ENCODE measurements at places on chromosomes 11 and 22.

GRCh38 chr11:122809866-122810265 is 28.4 kb upstream of the CRTAM start:
- no peak for DNase-seq

- no peak for DNase-seq
Observed at GRCh38 chr11:34324466-34324865, 33.3 kb downstream of the ABTB2 start.

- DNase-seq = peak; percentile 50
Observed at GRCh38 chr11:63873311-63873710, 34.4 kb downstream of the MARK2 start.

DNA sequence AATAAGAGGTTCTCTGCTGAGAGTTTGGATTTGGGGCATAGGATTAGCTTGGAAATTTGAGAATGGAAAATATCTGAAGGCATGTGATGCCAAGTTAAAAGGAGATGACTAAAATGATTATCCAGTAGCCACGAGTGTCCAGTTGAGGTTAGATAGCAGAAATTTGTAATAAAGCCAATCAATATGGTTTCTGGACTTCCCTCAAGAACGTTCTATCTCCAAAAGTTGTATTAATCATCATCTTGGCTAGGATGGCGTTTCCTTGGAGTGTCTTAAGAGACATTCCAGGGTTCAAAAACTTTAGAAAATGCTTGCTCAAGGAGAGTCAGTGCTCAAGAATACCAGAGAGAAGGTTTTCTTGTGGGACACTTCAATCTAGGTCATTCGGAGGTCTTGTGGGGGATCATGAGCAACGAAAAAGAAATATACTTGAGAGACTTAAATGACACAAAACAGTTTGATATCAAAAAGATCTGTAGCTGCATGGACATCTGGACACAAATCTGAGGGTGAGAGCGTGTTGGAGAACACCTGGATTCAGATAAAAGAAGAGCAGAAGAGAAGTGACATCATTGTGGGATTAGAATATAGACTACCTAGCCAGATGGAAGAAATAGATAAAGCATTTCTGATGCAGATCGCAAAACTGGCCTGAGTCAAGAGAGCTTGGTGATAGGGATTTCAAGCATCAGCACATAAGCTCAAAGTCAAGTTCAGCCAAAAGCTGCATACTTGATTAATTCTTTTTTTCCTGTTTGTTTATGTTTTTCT is 97.7 kb downstream of the ARFGAP2 start:
- DNase-seq = no peak

DNA sequence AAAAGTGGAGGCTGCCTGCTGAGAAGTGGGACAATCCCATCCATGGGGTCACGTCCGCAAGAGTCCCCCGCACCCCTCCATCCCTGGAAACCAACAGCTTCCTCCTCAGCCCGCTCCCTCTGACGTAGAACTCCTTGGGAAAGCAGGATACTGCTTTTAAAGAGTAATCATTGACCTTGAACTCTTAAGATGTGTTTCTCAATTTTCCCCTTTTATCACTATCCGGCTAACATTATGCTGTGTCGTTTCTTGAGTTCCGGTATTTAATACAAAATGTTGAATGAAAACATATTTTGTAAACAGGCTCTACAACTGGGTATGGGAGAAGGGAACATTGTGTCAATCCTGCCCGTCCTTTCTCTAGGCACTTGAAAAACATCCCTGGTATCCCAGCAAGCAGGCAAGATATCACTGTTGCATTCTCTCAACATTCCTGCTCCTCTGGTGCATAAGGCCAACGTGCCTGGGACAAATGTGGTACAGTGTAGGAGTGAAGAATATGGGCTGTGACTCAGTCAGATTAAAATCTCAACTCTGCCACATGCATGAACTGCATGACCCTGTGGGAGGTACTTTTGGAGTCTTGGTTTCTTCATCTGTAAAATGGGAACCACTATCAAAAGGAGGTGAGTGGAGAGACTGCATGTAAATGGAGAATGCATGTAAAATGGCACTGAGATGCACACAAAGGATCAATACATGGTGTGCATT is 52.8 kb downstream of the WT1 start:
- no peak for DNase-seq

GRCh38 chr11:83715927-83716535 is 429.9 kb upstream of the CCDC90B start:
- DNase-seq = no peak

DNA sequence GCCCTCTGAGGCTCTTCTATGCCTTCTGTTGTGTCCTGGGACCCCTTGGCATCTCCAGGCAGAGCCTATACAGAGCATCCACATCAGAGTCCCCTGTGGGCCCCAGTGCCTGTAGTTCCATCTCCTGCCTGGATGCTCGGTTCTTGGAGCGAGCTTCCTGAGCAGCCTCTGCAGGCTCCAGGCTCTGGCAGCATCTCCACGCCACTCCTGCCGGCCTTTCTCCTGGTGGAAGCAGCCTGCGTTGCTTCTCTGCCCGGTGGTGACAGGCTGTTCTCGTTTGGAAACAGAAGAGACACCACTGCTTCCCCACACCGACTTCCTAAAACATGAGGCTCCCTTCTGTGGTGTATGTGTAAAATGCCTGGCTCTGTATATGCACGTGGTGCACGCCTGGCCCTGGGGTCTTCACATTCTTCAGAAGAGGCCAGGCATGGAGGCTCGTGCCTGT is 52.8 kb downstream of the BCR start:
- DNase-seq = peak; percentile 42

DNA sequence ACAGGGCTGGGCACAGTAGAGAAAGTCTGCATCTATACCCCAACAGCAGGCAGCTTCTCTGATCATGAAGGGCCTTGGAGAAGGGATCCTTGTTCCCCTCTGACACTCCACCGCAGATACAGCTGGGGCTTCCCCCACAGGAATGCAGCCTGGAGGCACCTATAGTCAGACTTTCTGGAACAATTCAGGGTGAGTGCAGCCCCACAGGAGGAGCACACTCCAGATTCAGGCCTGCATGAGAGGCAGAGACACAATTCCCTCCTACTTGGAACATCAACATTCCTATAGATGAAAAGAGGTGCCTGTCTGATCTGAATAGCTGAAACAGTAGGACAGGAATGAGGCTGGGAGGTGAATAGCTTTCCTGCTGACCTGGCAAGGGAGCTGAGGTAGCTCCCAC is 1298.0 kb upstream of the CNTN5 start:
- no peak for DNase-seq

- peak; percentile 13 for DNase-seq
Observed at GRCh38 chr11:103875855-103876510, 160.5 kb upstream of the DDI1 start.

DNA sequence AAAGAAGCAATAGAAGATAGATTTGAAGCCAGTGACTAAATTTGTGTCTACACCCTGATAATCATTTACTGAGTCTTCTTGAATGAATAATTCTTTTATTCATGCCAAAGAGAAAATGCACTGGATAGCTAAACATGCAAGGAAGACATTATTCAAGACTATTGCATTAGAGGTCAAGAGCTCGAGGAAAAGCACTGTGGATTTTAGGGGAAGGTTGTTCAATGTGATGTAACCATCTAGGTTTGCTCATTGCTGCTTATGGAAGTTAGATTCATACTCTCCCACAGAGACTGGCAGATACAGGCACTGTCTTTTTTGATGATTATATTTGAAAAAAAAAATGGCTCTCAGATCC is 682.1 kb downstream of the KCNA4 start:
- DNase-seq = no peak

DNA sequence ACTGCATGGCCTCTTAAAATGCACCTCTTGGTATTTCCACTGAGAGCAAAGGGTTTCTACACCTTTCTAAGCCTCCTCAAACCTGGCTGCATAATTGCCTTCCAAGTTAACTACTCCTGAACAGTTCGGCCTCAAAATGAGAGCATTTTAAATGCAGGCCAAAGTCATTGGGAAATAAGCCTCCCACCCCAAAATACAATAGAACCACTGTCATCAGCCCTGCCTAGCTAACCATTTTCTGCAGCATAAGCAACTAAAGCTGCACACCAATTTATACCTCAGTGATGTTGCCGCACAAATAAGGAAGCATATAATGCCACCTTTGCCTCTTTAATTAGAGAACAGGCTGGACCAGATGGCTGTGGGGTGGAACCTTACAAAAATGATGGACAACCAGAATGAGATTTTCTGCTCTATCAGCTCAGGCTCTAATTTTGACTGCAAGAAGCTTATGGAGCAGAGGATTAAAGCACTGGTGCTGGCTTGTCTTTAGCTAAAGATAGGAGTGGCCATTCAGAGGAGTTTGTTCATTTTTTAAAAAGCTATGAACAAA is 4.3 kb downstream of the TOB2 start:
- no peak for DNase-seq

- DNase-seq = no peak
Observed at GRCh38 chr11:120759046-120759445, 247.5 kb downstream of the GRIK4 start.

DNA sequence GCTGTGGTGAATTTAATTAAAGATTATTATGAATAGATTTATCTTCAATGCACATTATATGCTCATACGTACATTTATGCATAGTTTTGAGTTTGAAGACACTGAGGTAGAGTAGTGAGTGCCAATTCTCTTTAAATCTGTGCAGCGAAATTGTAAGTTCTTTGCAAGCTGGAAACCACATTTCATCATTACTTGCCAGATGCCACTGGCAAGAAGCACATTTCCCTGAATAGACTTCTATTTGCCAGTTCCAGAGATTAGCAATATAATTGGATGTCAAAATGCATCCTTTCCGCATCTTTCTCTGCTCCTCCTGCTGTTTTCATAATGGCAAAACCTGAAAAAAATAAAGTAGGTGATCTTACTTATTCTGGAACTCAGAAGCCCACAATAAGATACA is 448.0 kb downstream of the LUZP2 start:
- DNase-seq = no peak

GRCh38 chr11:63719001-63719400 is 37.7 kb downstream of the RTN3 start:
- no peak for DNase-seq

- no peak for DNase-seq
Observed at GRCh38 chr11:71131861-71132260, 120.5 kb downstream of the SHANK2 start.
